ENCODE measurements at places on chromosomes 6 and 20.

DNA sequence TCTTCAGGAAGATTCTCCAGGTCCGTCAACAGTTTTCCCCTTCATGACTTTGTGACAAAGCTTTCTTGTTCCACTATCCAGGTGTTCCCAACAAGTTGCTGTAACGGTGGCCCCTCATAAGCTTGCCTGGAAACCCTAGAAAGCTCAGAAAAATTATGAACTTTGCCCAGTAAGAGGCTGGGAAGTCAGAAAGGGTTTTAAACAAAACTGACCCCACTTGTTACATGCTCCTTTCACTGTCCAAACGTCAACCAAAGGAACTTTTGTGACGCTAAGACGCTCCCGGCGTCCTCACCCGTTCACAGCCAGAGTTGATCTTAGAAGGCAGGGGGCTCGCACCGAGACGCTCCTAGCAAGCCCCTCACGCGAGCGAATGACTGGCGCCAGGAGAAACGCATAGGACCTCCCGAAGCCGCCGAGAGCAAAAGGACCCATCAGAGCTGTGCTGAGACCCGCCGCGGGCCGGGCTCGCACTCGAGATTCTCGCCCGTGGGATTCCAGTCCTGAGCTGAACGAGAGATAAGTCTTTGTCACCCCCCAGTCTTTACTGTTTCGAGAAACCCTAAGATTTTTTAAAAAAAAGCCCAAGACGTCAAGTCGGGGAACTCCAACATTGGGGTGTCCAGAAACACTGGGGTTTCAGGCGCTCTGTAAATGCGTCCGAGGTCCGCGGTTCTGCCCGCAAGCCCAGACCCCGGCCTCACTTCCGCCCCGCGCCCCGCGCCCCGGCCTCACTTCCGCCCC, 544 bp upstream of the ACAT2 start:
- peak; percentile 9 for DNase-seq

DNA sequence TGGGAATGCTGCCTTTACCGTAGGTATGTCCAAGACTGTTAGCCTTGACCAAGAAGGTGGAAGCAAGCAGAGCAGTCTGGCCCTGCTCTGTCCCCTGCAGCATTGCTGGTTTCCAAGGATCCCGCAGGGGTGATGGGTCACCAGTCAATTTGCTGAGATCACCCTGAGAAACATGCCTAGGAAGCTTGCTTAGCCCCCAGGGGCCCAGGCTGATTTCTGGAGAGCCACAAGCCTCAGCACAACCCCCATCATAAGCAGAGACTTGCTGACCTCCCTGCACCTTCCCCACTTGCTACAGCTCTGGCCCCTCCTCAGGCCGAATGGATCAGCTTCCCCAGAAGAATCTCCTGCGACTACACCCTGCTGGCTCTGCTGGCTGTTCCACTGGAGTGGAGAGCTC, 21.5 kb downstream of the ARHGAP40 start:
- DNase-seq = no peak

GRCh38 chr20:61937963-61938838, 127.5 kb downstream of the TAF4 start:
- DNase-seq = no peak

DNA sequence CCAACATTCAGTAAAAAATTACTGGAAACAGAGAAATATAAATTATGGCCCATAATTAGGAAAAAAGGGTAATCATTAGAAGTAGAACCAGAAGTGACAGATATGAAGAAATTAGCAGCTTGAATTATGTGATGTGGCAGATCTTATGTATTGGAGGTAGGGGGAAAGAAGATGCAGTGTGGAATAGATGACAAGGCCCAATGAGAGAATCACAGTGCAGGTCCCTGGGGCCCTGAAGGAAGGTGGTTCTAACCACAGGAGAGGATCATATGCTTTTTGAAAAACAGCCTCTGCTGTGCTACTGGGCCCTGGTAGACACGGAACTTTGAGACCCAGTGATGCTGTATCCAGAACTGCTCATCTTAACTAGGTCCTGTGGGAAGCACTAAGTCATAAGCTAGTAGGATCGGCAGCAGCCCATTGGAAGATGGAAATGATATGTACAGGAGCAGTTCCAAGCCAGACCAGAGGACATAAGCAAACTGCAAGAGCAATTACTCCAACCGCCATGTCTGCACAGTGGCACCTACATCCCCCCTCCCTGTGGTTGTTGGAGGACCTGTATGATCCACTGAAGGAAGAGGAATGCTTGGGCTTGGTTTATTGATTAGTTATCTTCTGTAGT, 14.2 kb downstream of the HEBP2 start:
- DNase-seq = no peak

- DNase-seq = no peak
Measured at GRCh38 chr6:170453586-170454511, 99.3 kb downstream of the PSMB1 start.

- DNase-seq = no peak
Measured at GRCh38 chr6:113539623-113540022, 317.5 kb upstream of the MARCKS start.

DNA sequence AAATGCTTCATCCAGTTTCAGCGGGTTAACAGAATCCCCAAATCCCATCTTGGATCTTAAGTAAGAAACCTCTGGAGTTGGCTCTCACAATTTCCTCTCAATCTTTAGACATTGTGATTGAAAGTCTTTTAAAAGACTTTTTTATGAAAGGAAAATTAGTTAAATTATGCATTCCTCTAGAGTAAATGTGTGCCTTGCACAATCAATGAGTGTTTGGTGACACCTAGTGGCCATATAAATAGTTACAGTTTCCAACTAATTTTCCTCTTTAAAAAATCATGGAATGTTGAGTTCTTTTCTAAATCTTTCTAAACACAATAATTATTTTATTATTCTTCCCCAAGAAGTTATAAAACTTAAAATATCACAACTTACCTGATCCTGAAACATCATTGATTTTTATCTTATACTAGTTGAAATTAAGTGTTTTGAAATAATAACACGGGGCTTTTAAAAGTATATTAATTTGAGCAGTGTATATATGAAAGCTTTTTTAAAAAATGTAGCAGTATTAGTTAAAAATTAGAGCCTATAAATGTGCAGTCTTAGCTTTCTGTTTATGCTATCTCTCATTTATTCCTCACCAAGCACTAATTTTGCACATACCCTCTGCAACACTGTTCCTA, 66.4 kb downstream of the PKHD1 start:
- DNase-seq = peak; percentile 7

GRCh38 chr20:41029150-41029901, 704 bp downstream of the TOP1 start:
- DNase-seq = no peak

- DNase-seq = no peak
Measured at GRCh38 chr6:20965915-20966314, 431.7 kb downstream of the CDKAL1 start.

- peak; percentile 56 for DNase-seq
Measured at GRCh38 chr6:14037402-14038277, 79.9 kb upstream of the CD83 start.

DNA sequence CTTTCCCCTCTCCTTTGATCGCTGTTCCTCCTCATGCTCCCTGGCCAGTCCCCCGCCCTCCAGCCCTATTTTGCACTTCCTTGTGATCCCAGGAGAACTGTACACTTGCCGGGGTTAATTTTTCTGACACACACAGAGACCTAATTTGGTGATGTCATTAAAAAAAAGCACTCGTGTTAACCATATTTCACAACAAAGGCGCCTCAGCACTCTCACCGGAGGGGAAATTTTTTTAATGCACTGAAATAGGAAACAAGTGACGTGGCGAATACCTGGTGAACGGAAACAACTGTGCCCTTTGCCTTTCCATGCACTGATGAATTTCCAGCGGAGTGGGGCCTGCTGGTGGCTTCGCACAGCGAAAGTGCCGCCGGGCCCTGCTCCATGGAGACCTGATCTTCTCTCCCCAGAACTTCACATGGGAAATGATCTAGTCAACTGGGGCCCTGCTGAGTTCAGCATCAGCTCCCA, 53.9 kb upstream of the TAGAP start:
- DNase-seq = no peak

DNA sequence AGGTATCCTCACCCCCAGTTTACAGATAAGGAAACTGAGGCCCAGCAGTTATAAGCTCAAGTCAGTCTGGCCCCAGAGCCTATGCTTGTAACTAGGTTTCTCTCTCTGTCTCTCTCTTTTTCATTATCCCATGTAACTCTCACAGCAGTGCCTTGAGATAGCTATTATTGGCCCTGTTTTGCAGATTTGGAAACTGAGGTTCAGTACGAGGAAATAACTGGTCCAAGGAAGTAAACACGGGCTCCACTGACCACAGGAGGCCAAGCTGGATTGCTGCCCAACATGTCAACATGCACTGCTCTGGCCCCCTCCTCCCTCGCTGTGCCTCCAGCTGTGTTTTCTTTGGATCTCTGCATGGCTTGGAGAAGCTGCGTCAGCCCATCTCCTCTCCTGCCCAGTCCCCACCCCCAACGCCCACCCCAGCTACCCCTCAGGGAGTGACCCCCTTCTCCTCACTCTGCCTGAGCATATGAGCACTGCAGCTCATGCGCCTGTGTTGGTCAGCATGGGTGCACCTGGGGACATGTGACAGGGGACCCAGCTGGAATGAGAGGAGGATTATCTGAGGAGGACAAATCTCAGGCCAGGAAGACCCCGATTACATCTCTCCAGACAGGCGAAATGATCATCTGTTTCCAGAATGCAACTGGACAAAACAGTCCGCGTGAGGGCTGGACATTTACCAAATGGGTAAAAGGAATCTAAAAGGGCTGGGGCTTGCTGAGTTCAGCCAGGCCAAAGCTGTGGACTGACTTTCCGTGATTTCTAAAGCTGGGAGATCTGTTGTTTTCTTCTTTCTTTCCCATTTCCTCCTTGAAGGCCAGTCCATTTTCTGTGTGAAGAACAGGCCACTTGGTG, 7.8 kb upstream of the PLTP start:
- peak; percentile 82 for DNase-seq

GRCh38 chr6:154471609-154472362, 38.7 kb downstream of the CNKSR3 start:
- no peak for DNase-seq
